ENCODE measurements at places on chromosomes 1 and 21.

GRCh38 chr21:38384675-38385426 is 113.4 kb downstream of the ERG start:
- no peak for DNase-seq

DNA sequence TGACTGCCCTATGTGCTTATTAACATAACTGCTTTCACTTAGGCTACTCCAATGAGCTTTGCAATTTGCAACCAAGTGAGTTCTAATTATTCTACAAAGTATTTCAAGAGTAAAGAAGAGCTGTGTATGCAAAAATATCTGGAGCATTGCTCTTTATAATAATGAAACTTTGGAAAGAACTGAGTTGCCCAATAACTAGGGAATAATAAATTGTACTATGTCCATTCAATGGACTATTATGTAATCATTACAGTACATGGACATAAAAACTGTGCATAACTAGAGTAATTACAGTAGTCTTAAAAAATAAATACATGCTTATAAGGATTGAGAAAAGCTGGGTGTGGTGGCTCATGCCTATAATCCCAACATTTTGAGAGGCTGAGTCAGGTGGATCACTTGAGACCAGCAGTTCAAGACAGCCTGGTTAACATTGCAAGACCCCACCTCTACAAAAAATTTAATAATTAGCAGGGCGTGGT is 70.3 kb upstream of the JAK1 start:
- no peak for DNase-seq

- peak; percentile 81 for DNase-seq
These were observed 6.0 kb upstream of the PIGC start for GRCh38 chr1:172449585-172450523.

DNA sequence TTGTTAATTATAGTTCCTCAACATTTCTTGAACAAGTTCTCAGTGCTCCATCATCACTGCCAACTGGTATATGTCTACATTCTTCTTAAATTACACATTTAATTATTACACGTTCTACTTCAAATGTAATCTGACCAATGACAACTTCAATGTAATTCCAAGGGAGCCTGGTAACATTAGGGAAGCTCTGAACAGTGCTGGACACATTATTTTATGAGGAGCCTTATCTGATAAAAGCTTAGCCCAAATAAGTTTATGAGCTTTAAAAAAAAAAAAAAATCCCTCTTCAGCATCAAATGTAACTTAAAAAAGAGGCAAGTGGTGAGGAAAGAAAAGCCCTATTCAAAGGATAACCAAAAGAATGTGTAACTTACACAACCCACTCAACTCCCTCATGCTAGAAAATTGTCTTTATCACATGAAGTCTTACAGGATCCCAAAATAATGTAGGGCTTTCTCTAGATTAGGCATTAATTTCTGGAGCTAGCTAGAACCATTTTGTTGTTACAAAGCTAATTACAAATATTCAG is 35.2 kb upstream of the ABCA4 start:
- DNase-seq: no peak

DNA sequence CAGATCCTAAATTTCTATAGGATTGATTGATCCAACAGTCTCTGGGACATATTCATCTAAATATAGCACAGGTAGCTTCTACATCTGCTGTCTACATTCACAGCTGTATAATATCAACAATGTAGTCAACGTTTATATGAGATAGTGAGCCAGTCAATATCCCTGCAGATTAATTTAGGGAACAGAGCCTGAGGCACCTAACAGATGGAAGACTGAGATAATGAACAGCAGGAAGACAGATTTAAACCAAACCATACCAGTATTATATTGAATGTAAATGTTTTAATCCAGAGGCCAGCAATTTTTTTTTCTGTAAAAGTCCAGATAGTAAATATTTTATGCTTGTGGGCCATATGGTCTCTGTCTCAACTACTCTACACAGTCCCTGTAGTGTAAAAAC is 2072.4 kb downstream of the MRPL39 start:
- no peak for DNase-seq

DNA sequence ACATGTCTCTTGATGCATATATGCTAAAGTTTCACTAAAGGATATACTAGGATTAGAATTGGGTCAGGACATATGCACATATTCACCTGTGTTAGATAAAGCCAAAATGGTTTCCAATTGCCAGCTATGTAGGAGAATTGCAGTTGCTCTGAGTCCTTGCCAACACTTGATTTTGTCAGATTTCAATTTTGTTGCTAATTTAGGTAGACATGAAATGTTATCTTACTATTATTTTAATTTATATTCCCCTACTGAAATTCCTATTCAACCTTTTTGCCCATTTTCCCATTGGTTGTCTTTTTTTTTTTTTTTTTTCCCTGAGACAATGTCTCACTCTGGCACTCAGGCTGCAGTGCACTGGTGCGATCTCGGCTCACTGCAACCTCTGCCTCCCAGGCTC is 13.4 kb downstream of the HDAC1 start:
- no peak for DNase-seq

GRCh38 chr1:232876506-232877364 is 71.5 kb downstream of the MAP10 start:
- DNase-seq: no peak

GRCh38 chr1:171266930-171267329 is 18.6 kb downstream of the FMO1 start:
- no peak for DNase-seq

DNA sequence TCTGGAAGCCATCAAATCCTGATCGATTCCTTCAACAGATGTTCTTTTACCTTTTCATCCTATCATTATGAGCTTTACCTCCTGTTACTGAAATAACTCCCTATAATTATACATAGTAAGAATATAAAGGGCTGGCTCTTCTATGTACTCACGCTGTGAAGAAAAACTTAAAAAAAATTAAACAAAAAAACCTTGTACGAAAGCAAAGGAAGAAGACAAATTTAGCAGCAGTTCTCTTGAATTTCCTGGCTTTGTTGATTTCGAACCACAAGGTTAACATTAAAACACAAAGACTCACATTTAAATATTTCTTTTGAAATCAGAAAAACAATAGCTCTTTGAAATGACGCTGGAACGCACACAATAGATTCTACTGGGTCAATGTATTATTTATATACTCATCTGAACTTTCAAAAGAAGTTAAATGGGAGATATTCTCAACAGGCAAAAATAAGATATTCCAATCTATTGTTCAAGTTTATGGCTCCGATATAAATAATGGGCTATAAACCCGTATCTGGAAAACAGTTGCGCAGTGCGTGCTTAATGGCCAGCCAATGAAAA is 13.6 kb upstream of the SPEN start:
- DNase-seq: no peak

DNA sequence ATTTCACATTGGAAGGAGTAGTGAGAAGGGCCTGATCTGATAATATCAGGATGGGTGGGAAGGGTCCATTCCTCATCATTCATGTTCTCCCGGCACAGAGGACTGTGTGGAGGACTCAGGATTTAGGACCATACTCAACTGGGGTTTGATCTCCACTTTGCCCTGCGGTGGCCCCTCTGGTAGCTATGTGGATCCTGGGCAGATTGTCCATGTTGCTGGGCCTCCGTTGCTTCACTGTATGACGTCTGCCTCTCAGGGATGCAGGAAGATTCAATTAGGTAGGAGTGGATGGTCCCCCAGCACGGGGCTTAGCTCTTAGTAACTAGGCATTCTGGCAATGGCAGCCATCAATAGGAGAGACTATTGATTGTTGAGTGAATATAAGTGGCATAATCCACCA is 2.3 kb downstream of the ETS2 start:
- no peak for DNase-seq

GRCh38 chr1:181493166-181493565 is 9.8 kb downstream of the CACNA1E start:
- no peak for DNase-seq

- DNase-seq: no peak
These were observed 358.3 kb downstream of the USP25 start for GRCh38 chr21:16088056-16088455.

- no peak for DNase-seq
These were observed 302.5 kb upstream of the PBX1 start for GRCh38 chr1:164256456-164256855.

- no peak for DNase-seq
These were observed 442.6 kb downstream of the PRDM2 start for GRCh38 chr1:14142397-14143100.

- DNase-seq: no peak
These were observed 321.8 kb downstream of the ZP4 start for GRCh38 chr1:237568955-237569354.

GRCh38 chr1:9397997-9398526 is 105.4 kb downstream of the SPSB1 start:
- DNase-seq: peak; percentile 42

Data from A172 (cell line).